Motor neuron (in vitro differentiated cells): ENCODE measurements at places on chromosomes 2 and 18.
A peak's percentile ranks its signal among the peaks of the same experiment; 100 is the strongest.

GRCh38 chr2:81481994-81482368 is 1177.4 kb upstream of the LRRTM1 start:
- ATAC-seq = no peak

- ATAC-seq = no peak
These were observed 70.1 kb downstream of the PLEKHA3 start for GRCh38 chr2:178550352-178550751.

DNA sequence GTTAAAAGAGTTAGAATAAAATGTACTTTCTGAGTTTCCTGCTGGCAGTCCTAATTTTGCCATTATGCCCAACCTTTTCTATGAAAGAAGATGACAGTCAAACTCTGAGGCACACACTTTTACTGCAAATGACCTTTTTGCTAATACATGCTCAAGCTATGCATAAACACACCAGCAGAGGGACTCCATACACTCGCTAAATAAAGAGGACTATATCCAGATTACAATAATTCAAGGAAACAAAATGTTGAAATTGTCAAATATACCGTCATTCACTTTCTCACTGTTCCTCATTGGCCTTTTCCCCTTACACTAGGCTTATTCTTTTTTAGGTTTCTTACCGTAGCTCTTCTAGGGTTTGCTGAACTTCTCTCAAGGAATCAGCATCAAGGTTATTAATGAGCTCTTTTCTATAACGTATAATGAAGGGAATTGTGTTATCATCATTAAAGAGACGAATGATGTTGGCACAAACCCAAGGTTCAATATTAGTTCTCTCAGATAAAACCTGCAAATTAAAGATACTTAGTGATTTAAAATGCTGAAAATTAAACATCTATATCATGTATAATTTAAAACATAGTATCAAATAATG is 25.7 kb downstream of the SRBD1 start:
- ATAC-seq = no peak

- ATAC-seq = no peak
These were observed 17.0 kb upstream of the MAPRE2 start for GRCh38 chr18:35024196-35024595.

GRCh38 chr18:31303771-31304170 is 14.2 kb upstream of the DSG1 start:
- no peak for ATAC-seq

DNA sequence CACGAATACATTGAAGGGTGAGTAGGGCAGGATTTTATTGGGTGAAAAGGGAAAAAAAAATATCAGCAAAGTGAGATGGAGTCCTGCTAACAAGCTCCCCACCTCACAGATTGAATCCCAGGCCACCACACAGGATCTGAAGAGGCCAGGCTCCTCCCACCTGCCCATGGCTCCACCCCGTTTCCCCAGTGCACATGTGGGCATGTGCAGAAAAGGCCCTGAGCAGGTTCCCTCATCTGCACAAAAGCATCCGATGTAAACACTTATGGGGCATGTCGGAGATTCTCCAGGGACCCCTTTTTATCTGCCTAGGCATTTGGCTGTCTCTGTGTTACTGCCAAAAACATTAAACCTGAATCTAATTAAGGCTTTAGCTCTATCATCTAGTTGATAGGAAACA is 35.2 kb downstream of the SKA1 start:
- no peak for ATAC-seq

GRCh38 chr18:23612434-23613090 is 26.3 kb upstream of the NPC1 start:
- ATAC-seq = no peak

DNA sequence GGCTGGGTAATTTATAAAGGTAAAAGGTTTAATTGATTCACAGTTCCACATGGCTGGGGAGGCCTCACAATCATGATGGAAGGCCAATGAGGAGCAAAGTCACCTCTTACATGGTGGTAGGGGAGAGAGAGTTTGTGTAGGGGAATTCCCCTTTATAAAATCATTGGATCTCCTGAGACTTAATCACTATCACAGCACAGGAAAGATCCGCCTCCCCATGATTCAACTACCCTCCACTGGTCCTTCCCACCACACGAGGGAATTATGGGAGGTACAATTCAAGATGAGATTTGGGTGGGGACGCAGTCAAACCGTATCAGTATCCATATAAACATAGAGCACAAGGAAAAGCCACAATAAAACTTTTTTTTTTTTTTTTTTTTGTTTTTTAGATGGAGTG is 172.6 kb upstream of the PIEZO2 start:
- ATAC-seq = no peak

DNA sequence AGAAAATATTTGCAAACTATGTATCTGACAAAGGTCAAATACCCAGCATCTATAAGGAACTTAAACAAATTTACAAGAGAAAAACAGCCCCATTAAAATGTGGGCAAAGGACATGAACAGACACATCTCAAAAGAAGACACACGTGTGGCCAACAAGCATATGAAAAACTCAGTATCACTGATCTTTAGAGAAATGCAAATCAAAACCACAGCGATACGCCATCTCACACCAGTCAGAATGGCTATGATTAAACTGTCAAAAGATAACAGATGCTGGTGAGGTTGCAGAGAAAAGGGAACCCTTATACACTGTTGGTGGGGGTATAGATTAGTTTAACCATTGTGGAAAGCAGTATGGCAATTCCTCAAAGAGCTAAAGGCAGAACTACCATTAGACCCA is 64.3 kb upstream of the RBMS1 start:
- no peak for ATAC-seq

DNA sequence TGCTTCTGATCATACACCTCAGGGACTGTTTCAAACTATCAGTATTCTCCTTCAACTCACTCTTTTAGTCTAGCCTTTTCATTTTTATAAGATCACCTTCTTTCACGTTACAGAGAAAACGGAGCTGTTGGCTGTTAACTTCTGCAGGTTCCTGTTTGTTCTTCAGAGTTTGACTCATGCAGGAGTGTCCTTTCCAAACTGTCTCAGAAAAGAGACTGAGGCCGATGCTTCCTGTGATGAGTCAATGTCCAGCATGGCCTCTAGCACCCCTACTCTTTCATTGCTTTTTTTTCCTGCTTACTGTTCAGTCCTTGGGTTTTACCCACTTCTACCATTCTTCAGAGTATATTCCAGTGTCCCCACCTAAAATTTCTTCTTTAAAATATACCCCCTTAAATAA is 240.8 kb upstream of the RGPD4 start:
- ATAC-seq = no peak

- peak; percentile 24 for ATAC-seq
These were observed 70.5 kb downstream of the CLHC1 start for GRCh38 chr2:55161295-55162210.

- ATAC-seq = no peak
These were observed 4.4 kb downstream of the ONECUT2 start for GRCh38 chr18:57439609-57439968.

- ATAC-seq = no peak
These were observed 474.8 kb downstream of the METTL4 start for GRCh38 chr18:2096551-2096950.

DNA sequence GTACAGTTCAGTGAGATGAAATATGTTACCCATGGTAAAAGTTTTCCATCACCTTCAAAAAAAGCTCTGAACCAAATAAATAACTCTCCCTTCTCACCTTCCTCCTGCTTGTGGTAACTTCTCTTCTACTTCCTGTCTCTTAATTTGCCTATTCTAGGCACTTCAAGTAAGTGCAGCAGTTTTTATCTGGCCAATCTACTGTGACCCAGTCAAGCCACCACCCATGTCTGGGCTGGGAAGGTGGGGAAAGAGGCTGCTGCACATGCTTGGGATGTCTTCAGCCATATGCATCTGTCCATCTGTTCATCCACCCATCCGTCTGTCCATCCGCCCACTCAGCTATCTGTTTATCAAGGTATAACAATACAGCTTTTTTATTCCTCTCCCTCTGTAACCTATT is 31.6 kb downstream of the ZNF532 start:
- peak; percentile 16 for ATAC-seq

DNA sequence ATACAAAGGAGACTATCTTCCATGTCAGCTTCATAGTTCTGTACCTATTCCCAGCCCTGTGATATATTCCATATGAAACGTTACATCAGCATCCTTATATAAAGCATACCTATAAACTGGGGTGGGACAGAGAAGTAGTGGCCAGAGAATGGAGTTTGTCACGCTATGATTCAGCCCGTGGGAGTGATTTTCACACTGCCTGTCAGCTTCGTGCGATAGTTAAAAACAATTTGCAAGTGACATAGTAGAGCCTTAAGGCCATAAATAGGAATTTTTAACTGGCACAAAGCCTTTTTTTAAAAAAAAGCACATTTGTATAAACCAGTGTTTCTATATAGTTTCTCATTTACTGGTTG is 30.2 kb downstream of the PKP4 start:
- ATAC-seq = peak; percentile 84

DNA sequence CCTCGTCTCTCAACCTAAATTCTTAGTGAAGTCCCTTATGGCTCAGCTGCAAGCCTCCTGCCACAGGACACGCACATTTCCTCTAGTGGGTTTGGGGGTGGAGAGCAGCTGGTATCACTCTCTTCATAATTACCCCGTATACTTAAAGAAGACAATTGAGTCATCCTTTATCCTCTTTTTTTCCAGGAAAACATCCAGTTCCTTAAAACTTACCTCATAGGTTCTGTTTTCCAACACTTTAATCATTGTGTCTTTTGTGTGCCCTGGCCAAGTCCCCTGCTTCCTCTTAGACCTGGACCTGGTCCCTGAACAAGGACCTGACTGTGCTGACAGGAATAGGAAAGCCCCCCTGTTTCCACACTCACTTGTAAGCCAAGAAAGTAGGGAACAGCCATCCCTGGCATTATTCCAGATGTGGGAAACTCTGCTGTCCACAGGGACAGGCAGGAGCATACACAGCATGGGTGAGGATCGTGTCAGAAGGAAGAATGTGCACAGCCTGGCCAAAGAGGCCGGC is 42.3 kb upstream of the MYO1B start:
- no peak for ATAC-seq

DNA sequence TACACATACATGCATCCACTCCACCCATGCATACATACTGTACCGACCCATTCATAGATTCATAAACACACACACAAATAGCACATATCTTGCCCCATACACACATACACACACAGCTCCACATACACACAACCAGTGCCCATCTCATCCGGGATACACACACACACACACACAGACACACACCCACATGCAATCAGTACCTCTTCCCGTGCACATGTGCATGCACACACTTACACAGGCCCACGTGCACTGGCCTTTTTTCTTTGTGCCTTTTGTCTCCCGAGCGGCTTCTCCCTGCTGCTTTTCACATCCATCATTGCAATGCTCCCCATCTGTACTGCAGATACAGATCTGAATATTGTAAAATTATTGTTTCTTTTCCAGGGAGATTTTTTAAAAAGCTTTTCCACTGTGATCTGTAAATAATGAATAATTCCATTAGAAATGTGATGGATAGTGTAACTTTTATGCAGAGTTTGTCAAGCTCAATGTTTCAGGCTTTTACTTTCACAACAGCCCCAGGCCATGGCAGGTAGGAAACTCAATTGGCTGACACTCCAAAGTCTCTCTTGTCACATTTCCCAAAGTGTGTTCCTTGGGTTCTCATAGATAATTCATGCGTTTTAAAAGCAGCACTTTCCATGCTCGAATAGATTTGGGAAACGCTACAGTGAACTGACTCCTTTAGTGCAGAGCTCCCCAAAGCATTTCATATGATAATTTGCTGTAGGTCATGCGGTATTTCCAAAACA is 393.5 kb downstream of the CTNNA2 start:
- ATAC-seq = peak; percentile 65

DNA sequence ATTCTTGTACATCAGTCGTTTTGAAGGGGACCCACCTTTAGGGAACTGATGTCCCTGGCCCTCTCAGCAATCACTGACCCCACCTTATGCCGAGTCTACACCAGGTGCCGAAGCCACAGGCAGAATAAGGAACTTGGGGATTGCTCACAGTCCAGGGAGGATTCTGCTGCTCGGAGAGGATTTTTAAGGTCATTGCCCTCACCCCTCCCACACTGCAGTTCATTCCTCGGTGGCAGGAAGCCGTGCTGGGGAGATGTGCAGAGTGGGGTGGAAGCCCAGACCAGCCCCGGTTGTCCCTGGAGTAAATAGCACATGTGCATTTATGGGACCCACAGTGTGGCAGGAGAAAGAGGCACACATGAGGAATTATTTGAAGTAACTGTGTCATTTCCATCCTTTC is 50.4 kb downstream of the PLB1 start:
- no peak for ATAC-seq

DNA sequence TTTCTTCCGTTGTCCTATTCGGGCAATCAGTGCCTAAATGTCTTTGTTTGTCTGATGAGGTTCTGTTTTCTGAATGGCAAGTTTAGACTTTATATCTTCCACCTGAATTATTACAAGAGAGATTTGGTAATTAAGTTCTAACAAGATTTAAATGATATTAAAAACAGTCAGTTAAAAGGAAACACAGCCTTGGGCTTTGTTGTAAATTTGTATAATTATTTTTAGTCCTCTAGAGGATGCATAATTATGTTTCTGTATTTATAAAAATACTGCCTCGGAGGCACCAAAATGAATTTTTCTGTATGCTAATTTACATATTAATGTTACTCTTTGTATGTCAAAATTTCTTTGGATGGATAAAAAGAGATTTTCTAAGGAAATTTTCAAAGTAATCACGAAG is 136.7 kb downstream of the CDCA7 start:
- no peak for ATAC-seq

DNA sequence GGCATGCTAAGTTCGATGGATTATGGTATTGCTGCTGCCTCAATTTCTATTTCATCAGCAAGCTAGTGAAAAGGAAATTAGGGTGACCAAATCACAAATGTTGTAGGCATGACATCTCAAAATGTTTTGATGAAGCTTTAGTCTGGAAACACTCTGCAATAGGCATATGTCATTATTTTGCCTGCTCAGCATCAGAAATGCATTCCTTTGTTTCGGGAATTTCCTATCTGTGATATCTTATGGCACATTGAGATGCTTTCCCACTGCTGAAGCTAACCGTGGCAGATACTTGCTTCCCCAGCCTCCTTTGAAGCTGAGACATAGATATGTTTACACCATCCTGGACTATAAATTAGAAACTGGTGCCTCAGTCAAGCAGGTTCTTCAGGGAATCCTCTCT is 119.7 kb downstream of the CDC42EP3 start:
- ATAC-seq = no peak

DNA sequence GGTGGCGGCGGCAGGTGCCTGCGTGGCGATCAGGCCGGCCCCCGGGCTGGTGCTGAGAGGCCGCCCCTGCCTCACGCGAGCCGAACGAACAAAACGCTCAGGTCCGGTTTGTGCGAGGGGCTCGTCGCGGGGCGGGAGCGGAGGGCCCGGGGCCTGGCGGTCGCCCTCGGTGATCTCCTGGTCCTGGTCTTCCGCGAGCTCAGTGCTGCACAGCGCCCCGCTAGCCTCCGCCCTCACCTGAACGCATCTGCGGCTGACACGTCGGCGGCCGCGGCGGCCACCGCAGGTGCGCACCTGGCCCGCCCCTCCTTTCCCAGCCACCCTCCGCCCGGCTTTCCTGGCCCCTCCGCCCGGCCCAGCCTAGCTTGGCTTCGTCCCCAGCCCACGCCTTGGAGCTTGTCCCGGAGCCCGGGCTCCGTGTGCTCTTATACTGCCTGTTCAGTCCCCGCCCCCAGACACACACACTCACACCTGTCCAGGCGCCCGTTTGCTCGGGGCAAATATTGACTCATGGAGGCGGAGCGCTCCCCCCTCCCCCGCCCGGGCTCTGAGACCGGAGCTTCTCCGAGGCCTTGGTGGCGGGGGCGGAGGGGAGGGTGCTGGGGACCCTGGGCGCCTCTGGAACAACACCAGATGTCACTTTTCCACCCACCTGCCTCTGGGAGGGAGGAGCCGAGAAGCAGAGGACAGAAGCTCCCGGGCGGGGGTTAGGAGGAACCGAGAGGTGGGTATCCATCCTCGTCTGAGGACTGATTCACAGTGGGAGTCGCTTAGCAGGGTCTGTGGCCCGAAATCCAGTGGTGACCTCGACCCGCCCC is 8.6 kb upstream of the CRYBA2 start:
- ATAC-seq = peak; percentile 48
